Activated CD4-positive, alpha-beta memory T cell treated with anti-CD3 and anti-CD28 coated beads for 36 hours (primary cell): ENCODE measurements at places on chromosomes 7 and 10.

DNA sequence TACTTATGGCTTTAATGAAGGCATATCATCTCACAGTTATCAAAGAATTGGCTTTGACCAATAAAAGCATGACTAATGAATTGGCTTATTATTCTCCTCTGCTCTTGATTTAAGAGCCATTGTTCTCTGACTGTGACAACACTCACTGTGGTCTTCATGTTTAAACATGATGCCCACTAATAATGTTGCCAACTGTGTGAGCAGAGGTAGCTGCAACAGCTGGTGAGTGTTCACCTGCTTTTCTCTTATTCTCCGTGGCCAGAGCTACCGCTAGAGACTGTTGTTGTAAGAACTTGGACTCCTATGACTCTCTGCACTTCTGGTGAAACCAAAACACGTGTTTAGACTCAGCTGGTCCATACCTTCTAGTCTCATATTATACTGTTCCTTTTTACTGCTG is 335.9 kb downstream of the XPNPEP1 start:
- DNase-seq: no peak

GRCh38 chr7:3518546-3518945 is 217.5 kb downstream of the SDK1 start:
- DNase-seq: no peak

DNA sequence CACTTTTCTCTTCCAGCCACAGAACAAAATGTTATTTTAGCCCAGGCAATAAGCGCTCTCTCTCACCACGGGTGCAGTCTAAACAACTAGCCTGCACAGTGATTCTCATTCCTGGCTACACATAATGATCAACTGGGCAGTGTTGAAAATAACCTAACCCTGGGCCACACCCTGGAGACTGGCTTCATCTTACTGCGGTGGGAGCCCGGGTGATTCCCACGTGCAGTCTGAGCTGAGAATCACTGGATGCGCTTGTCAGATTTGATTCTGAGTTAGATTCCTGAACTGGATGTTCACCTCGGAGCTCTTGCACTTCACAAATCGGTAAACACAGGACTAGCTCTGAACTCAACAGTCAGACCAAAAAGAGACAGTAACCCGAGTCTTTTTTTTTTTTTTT is 14.9 kb downstream of the ZC3HAV1 start:
- DNase-seq: peak; percentile 54

DNA sequence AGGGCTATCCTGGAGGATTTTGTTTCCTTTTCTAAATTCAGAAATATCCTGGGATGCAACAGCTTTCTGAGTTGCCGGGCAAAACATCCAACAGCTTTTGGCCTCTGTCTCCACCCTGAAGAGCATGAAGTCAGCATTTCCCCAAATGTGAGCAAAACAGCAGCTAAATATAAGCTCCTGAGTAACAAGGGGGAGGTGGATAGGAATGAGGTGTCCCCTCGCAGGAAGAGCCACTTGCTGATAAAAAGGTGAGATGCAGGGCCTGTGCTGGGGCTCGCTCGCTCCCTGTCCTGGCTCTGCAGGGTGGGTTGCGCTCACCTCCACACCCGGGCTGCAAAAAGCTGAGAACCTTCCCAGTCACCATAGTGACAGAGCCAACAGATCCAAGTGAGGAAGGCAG is 264.3 kb downstream of the ZEB1 start:
- no peak for DNase-seq

DNA sequence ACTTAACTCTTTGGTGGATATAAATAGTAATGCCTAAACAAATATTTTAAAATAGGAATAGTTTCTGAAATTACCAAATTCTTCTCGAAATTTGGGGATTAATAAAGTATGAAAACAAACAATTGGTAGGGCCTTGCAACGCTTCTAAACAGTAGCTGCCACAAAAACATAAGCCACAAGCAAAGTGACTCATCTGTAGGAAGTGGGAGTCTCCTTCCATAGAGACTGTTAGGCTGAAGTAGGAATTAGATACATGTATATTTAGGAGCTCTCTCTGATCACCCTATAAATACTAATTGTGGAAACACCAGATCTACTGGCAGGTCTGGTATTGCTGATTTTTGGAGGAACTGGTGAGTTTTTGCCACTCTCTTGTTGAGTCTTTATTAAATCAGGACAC is 5.7 kb upstream of the LMOD2 start:
- no peak for DNase-seq

DNA sequence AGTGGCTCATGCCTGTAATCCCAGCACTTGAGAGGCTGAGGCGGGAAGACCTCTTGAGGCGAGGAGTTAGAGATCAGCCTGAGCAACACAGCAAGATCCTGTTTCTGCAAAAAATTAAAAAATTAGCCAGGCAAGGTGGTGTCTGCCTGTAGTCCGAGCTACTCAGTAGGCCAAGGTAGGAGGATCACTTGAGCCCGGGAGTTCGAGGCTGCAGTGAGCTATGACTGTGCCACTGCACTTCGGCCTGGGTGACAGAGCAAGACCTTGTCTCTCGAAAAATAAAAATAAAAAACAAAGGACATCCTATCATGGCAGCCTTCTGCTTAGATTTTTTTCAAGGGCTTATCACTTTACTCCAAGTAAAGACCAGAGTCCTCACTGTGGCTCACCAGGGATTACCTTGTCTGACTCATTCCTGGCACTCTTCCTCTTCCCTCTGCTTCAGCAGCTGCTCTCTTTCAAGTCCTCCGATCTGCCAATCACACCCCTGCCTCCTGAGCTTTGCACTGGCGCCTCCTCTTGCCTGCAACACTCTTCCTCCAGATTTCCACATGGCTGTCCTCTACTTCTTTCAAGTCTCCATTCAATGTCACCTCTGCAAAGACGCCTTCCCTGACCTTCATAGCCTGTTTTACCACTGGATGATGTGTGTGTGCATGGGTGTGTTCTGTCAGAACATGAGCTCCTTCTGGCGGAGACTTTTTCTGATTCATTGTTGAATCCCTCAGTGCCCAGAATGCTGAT is 7.7 kb downstream of the PRTFDC1 start:
- DNase-seq: no peak

GRCh38 chr10:27052656-27053055 is 47.6 kb downstream of the ANKRD26 start:
- no peak for DNase-seq

DNA sequence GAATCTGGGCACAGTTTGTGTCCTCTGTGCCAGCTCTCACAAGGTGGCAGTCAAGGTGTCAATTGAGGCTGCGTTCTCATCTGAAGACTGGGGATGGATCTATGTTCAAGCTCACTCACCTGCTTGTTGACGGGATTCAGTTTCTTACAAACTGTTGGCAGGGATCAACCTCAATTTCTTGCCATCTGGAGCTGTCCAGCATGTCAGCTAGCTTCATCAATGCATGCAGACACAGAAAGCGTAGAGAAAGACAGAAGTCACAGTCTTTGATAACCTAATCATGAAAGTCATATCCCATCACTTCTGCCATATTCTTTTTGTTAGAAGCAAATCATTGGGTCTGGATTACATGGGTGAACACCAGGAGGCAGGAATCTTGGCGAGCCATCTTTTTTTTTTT is 32.0 kb upstream of the WAPL start:
- DNase-seq: no peak

DNA sequence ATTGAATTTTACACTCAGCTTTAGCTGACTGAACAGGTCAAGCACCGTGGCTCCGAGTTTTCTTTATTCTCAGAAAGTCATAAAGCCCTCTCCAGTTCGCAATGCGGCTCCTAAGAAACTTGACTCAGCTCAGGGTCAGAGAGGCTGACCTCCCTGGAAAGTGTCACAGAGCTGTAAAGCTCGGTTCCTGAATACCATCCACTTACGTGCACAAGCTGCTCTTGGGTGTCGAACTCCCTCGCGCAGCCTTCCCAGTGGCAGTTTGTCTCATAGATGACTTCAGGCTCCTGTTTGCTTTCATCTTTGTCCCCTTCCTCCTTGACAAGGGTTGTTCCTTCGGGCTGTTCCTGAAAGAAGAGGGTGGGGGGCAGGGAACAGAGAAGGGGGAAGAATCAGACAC is 213.7 kb downstream of the GLI3 start:
- DNase-seq: no peak

DNA sequence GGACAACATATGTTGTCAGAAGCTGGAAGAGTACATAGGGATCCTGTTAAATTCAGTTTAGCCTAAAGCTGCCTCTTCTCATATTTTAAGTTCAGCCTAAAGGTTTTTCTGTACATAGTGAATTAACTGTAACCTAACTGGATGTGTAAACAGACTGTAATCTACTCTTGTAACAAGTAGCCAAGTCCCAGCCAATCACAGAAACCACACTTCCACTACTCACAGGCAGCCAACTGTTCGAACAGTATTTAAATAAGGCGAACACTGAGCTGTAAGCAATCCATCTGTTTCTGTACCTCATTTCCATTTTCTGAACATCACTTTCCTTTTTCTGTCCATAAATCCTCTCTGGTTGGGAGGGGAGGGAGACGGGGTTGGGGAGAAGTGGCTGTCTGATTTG is 15.0 kb upstream of the STN1 start:
- DNase-seq: no peak

DNA sequence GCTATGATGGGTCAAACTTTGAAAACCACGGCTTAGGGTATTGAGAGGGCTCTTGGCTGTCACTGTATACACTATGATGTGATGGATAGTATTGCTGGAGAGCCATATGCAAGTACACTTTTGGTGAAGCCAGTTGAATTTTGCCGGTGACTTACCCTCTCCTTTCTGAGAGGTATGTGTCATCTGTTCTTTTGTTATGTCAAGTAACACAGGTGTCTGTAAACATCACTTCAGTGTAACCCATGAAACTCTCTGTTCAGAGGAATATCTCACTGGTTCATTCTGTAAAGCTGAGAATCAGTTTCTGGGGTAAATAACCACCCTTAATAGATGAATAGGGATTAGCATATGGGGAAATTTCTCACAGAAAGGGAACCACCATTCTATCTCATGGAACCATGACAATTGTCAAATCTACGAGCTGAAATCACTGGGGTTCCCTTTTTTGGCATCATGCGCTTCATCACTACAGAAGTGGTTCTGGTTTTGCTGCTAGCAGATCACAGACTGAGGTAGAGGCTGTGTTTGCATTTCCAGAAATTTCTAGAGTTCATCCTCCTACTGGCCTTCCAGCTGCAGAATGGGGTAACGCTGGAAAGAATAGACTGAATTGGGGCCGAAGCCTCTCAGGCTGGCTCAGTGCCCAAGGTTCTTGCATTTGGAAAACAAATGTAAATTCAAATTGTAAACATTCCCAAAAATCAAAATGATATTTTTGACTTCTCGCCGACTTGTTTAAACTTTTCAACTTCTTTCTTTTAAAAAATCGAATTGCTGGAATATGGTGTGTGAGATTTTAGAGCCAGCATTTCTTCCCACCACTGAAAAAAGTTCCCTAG is 83.3 kb upstream of the CREB5 start:
- no peak for DNase-seq

- DNase-seq: no peak
Observed at GRCh38 chr7:158325530-158326381, 261.9 kb downstream of the PTPRN2 start.

DNA sequence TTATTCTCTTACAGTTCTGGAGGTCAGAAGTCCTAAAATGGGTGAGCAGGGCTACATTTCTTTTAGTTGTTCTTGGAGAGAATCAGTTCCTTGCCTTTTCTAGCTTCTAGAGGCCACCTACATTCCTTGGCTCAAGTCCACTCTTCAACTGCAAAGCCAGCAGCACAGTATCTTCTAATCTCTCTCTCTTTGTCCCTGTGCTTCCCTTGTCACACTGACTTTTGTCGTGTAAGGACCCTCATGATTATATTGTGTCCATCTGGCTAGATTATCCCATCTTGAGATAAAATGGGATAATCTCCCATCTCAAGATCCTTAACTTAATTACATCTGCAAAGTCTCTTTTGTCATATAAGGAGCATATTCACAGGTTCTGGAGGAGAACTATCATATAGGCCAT is 359.0 kb downstream of the ADRA2A start:
- no peak for DNase-seq

DNA sequence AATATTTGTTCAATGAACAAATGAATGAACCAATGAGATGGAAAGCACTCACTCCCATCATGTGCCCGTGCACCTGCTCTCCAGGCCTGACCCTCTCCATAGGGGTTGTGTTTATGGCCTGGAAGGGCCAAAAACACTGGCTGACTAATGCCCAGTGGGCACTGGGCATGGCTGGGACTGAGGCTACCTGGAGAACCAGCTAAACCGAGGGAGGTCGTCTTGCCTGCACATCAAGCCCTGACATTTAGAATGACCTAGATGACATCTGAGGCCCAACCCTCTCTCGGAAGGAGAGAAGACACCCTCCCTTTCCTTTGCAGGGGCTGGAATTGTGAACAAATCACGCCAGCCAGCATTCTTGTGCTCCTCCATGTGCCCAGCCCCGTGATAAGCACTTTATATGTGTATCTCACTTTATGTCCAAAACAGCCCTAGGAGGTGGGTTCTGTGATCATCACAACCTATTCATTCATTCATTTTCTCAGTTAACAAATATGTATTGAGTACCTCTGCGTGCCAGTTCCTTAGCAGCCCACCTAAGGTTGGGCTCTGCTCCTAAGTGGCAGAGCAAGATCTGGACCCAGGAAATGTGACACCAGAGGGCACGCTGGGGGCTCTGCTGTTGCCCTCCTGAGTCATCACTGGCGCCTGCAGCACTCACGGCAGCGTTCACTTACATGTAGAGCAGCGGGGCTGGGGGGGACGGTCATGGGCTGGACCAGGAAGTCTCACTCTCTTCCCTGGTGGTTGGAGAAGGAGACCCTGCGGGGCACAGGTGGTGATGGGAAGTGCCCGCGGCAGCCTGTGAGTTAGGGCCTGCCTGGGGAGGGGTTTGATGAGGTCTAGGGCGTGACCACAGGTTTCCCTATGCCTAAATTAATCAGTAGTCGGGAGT is 52.0 kb downstream of the TSPAN15 start:
- no peak for DNase-seq

DNA sequence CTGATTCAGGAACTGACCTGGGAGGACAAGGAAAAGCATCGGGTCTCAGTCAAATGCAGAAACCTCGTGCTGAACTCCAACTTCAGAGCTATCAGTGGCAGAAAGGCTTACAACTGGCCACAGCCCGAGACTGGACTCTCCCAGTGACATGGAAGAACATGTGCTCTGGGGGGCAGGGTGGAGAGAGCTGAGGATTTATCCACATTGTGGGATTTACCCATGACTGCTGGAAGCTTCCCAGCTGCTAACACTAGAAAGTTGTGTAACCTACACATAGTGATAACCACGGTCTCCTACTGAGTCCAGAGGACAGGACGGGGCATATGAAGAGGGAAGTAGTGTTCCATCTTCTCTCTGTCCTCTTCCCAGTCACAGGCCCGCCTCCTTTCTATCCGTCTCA is 103.4 kb downstream of the ITIH5 start:
- no peak for DNase-seq
